ENCODE measurements at places on chromosomes 5 and 9.

- no peak for DNase-seq
Observed at GRCh38 chr5:55998966-55999365, 4.2 kb upstream of the IL6ST start.

DNA sequence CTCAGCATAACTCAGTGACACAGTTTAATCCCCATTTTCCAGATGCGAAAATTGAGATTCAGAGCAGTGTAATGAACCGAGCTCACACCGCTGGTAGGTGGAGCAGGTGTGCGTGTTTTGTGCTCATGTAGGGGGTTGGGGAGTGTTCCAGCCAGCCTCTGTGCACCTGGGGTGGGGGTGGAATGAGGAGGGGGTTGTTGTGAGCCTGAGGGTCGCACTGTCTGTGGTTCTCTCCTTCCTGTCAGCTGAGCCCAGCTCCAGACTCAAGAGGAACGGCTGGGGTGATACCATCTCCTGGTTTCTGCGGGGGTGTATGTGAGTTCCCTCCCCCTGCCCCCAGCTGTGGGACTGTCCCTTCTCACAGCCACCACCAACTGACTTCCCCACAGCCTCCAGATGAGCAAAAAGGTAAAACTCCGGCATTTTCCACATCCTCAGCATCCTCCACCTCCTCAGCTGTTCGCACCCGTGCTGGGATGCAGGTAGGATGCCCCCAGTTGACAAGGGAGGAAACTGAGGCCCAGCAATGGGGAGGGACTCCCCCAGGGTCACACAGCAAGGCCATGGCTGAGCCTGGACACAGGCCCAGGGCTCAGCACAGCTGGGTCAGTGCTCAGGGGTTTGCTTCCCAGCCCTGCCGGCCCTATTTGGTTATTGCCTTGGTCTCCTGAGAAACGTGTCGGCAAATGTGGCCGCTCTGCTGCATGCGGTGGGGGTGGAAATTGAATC, 2.1 kb downstream of the SH2D3C start:
- no peak for DNase-seq

- DNase-seq, result no peak
Observed at GRCh38 chr9:69172895-69173294, 1.2 kb upstream of the TJP2 start.

DNA sequence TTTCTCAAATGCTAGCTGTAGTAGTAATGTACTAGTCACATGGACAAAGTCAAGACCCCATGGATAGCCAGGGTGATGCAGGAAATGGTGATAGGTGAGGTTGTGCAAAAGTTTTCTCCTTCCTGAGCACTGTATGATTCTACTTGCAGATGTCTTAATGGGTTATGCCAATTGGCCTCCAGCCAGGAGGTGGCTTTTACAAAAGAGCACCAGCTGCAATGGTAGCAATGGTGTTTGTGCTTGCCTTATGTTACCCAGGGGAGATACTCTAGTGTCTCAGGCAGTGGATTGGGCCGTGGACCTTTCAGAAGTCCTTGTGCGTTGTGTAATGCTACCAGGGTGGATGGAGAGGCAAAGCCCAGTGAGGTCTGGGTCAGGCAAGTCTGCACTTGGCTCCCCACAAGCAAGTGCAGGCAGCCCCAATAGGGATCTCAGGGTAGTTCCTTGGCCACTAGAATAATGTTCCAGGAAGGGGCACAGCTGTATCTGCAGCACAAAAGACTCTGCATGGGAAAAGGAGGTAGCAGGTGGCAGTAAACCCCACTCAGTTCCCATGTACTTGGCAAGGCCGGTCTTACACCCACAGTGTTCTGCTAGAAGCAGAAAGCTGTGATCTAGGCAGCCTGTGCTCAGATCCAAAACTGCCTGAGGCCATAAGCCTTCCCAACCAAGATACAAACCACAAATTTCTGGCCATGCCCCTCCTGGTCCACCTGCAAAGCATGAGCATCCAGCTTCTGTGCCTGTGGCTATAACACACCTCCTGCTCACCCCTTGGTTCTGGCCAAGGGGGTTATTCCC, 46.4 kb upstream of the EDIL3 start:
- no peak for DNase-seq

- DNase-seq, result no peak
Observed at GRCh38 chr9:29685531-29685930, 2112.2 kb upstream of the C9orf72 start.

- DNase-seq, result no peak
Observed at GRCh38 chr9:99052815-99053715, 51.8 kb upstream of the TGFBR1 start.

- DNase-seq, result no peak
Observed at GRCh38 chr9:87322840-87323635, 174.6 kb upstream of the DAPK1 start.

DNA sequence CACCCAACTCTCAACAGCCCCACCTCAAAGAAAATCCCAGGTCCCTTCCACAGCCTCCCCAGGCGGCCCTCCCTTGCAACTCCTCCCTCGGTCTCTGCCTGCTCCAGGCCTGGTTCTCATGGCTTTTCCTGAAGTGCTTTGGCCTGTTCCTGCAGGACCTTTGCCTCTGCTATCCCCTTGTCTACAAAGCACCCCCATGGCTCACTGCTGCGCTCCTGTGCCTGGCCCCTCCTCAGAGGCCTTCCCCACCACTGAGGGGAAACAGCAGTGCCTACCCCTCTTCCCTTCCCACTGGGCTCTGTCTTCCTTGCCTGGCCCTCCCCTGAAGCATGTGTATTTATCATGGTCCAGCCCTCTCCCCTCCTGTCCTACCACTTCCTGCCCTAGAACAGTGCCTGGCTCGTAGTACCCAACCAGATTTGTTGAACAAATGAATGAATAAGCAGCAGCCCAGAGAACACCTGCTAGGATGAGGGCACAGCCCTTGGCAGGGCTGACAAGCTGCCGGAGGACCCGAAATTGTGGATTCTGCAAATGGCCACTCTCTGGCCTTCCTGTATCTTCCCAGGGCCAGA, 68.6 kb upstream of the LRRTM2 start:
- no peak for DNase-seq

GRCh38 chr9:27564670-27565069, 8.6 kb downstream of the C9orf72 start:
- no peak for DNase-seq

DNA sequence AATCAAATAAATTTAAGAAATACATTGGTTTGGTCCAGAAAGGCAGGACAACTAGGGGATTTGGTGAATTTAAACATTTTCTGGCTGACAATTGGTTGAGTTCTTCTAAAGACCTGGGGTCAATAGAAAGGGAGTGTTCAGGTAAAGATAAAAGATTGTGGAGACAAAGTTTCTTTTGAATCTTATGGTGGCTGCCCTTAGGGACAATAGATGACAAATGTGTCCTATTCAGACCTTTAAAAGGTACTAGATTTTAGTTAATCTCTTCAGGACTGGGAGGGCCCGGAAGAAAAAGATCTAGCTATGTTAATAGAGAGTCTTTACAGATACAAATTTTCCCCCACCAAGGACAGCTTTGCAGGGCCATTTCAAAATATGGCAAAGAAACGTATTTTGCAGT, 35.9 kb downstream of the PLEKHG4B start:
- DNase-seq, result no peak

GRCh38 chr9:86598411-86599239, 244.4 kb upstream of the TUT7 start:
- no peak for DNase-seq

GRCh38 chr5:156589946-156590216, 260.2 kb upstream of the PPP1R2B start:
- DNase-seq, result no peak

DNA sequence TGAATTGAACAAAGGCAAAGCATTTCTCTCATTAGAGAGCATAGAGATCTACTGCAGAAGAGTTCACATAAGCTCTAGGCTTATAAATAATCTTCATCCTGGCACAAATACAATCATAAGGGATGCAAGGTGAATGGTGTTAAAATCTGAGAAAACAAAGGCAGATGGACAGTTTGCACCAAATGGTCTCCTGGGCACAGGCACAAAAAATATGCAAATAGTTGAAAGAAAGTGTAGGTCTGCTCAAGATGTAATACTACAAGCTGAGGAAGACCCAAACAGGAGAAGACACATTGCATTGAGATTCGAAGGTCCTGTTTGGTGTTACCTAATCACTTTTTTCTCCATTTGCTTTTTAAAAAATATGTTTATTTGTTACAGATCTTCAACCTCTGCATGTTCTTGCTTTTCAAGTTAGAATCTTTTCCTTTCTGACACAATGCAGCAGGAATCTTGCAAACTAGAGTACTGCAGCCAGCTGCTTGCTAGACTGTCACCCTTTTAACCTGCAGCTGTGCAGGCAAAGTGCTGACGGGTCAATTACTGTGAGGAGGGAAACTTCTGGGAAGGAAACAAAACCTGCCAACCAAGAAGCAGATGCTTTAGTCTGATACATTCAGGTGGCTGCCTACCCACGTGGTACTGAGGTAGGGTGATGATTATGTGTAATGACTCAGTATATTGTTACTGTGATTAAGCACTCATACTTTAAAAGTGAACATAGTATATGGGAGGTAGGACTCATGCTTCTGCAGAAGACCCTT, 1048.6 kb upstream of the SEMA6A start:
- DNase-seq, result no peak

- no peak for DNase-seq
Observed at GRCh38 chr5:42436051-42436450, 12.8 kb downstream of the GHR start.

- no peak for DNase-seq
Observed at GRCh38 chr9:127022913-127023660, 99.3 kb downstream of the ANGPTL2 start.

- no peak for DNase-seq
Observed at GRCh38 chr9:105193560-105193959, 50.9 kb upstream of the SLC44A1 start.

GRCh38 chr9:36011379-36011778, 25.3 kb upstream of the RECK start:
- DNase-seq, result no peak

DNA sequence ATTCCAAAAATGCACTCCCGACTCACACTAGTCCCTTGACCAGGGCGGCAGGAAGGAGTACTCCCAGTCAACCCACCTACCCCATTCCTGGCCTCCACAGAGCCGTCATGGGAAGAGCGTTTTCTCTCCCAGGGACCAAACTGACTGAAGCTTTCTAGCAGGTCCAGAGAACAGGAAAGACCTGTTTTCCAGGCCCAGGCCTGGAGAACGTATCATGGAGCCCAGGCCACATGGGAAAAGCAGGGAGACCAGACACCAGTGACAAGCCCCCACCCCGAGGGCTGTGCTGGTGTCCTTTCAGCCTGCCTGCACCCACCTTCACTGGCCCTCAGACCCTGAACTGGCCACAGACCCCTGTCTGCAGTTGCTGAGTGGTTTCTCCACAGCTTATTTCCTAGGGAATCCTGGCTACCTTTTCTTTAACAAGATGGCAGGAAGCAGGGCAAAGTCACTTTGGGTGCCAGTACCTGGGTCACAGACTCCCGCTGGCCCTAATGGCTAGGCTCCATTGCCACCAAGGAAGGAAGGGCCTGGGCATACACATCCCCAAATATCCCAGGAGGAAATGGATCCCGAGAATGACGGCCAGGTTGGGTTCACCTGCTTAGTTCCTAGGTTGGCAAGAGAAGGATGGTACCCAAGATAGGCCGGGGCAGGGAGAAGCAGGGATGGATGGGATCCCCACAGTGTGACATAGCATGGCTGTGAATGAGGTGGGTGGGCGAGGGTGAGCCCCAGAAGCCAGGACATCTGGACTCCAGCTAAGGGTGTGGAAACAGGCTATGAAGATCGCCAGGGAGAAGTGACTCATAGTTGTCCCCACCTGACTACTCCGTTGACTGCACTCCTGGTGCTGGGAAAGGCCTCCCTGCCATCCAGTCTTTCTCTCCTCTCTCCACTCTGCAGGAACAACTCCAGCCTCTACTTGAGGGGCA, 12.2 kb downstream of the CCNI2 start:
- no peak for DNase-seq

DNA sequence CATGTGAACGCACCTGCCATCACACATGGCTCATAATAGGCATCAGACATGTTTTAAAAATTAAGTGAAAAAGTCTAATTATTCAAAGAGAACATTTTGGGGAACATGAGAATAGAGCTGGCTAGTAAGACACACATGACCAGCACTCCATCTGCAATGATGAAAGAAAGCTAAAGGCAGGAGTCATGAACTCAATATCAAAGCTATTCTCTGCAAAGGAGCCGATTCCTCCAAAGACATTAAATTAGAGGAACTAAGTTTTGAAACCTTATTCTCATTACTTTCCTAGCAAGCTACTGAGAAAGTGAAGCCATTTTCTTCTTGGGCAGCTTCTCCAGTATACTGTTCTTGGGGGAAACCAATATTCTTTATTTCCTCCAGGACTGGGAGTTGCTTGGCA, 172.0 kb downstream of the CRB2 start:
- no peak for DNase-seq

GRCh38 chr9:5872511-5872910, 18.2 kb upstream of the MLANA start:
- no peak for DNase-seq
